ENCODE measurements at places on chromosomes 12 and 14.
A peak's percentile ranks its signal among the peaks of the same experiment; 100 is the strongest.

DNA sequence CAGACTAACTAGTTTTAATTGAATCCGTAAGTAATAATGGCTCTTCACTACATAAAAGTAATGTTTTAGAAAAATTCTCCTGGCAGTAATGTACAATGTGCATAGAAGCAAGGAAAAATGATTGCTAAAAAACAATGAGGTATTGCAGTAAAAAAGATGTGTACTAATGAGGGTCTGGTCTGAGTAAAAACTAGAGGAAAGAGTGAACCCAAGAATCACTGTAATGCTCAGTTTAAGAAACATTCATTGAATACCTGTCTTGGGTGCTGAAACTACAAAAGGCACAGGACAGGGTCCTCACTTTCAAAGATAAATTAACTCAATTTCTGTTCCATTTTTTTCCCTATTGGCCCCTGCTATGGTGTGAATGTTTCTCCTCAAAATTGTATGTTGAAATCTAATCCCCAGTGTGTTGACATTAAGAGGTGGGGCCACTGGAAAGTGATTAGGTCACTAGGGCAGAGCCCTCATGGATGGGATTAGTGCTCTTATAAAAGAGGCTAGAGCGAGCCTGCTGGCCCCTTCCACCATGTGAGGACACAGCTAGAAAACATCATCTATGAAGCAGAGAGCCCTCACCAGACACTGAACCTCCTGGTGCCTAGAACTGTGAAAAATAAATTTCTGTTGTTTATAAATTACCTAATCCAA, 51.6 kb downstream of the RPS6KA5 start:
- DNase-seq: no peak

DNA sequence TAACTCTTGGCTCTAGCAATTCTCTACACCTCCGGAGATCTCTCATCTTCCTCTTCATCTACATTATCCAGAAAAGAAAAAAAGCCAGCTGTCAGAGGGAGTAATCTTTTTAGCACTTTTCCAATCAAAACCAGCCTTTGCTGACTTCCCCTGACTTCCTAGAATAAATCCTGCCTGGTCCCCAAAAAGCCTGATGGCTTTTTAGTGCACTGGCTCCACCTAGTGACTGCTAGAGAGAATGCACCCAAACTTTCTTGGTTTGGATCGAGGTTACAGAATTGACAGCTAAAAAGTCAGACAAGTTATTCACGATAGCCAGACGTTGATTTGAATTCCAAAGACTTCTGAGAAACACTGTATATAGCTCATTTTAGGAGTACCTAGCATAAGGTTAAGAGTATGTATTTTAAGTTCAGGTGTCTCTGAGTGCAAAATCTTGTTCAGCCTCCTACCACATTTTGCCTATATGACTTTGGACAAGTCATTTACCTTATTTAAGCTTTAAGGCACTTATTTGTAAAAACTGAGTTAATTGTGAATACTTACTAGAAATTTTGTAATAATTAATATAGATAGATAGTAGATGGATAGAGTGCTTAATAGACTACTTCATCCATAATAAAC, 185.7 kb upstream of the GRIN2B start:
- peak; percentile 36 for DNase-seq

DNA sequence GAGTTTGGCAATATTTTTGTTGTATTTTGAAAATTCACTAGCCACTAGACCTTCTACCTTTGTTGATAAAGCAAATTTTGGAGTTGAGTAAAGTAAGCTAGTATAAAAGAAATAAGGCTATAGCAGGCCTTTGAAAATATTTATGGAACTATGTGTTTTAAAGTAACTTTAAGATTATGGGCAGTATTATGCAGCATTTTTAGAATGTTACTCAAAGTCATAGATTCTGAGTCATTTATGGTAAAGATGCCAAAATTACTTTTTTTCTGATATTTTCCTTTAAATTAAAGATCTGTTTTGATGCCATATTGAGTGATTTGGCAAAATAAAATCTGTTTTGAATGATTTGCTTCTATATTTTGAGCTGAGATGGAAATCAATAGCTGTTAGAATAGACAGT, 57.2 kb downstream of the SYNE2 start:
- DNase-seq: no peak

GRCh38 chr14:88252498-88252897, 70.6 kb downstream of the KCNK10 start:
- DNase-seq: no peak

- DNase-seq: no peak
Measured at GRCh38 chr14:99946652-99947489, 118.4 kb upstream of the EVL start.

- DNase-seq: no peak
Measured at GRCh38 chr12:10088955-10089900, 9.6 kb downstream of the CLEC1A start.

- no peak for DNase-seq
Measured at GRCh38 chr14:40447017-40447416, 1014.8 kb upstream of the FBXO33 start.

- DNase-seq: peak; percentile 60
Measured at GRCh38 chr14:89600950-89601826, 184.2 kb upstream of the FOXN3 start.

DNA sequence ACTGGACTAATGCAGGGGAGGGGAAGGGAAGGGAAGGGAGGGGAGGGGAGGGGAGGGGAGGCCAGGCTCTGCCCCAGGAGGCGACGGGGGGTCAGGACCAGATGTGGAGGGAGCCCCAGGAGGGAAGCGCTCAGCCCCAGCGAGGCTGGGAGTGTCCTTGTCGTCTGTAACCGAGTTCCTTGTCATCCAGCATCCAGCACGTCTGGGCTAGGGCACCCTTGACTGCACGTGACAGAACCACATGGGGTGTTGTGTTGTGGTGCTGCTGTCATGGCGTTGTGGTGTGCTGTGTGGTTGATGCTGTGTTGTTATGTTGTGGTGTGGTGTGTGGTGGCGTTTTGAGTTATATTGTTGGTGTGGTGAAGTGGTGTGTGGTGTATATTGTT, 28.4 kb upstream of the SFSWAP start:
- DNase-seq: no peak

- no peak for DNase-seq
Measured at GRCh38 chr14:87901236-87901635, 91.7 kb downstream of the GALC start.

GRCh38 chr14:72451054-72451972, 442.6 kb downstream of the DPF3 start:
- peak; percentile 48 for DNase-seq

DNA sequence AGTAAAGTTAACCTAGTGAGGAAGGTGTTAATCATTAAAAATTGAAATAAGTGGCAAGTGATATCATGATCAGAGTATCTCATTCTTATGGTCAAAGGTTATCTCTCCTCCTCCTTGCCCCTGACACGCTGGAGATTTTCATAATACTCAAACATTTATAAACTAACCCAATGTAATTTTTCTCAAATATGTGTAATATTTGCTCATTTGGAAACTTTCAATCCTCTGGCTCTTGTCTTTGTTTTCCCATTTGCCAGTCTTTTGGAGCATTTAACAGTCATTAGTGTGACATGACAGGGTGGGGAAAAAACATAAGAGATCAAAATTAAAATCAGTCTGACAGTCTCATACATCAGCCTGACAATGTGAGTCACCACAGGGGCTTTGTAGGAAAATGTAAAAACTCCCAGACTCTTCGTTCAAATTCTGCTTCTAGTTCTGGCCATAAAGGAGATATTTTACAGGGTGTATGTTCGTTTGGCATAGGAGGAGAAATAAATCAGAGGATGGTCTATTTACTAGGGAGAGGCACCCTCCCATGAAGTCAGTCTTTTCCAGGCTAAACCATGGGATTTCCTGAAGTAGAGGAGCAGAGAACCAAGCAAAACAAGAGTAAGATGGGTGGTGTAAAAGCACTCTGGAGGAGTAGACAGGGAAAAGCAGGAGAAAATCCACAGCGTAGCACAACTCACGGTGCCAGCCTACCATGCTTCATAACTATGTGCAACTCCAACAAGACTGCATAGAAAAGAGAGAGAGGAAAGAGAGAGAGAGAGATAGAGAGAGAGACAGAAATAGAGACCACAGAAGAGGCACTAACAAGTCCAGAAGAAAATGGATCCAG, 369.2 kb upstream of the PDE3A start:
- DNase-seq: peak; percentile 34

GRCh38 chr12:84994426-84994825, 41.7 kb downstream of the TSPAN19 start:
- peak; percentile 34 for DNase-seq

- no peak for DNase-seq
Measured at GRCh38 chr12:27952510-27952909, 20.0 kb downstream of the PTHLH start.

DNA sequence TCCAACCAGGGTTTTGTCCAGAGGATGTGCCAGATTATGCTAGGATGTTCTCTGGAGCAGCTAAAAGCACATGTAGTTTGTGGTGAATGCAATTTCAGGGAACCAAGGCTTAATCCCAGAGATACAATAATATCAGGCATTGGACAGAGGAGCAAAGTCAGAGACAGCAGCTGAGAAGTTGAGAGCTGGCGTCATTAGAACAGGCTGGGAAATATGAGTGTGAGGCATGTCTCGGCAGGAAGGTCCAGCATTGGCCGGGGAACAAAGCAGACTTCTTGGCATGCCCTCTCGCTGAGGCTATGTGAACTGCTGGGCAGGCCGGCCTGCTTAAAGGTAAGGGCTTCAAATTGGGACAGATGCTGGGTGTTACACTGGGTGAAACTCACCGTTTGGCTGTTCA, 125.4 kb downstream of the CAND1 start:
- peak; percentile 45 for DNase-seq

- DNase-seq: no peak
Measured at GRCh38 chr12:86496595-86496994, 240.4 kb upstream of the MGAT4C start.

DNA sequence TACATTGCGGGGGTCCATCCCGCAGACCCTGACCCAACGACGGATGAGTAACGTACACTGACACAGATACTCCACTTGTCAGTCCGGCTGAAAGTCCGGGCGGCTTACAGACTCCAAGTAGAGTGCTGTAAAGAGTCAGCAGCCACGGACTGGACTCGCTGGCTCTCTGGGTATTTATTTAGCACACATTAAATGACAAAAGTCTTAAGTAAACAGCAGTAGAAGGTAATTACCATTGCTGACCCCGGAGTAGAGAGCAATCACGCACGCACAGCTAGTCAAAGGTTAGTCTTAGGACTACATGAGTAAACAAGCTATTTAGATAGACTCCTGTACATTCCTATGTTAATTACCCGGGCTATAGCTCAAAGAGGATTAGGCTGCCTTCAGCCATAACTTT, 780.9 kb downstream of the RPS29 start:
- no peak for DNase-seq

DNA sequence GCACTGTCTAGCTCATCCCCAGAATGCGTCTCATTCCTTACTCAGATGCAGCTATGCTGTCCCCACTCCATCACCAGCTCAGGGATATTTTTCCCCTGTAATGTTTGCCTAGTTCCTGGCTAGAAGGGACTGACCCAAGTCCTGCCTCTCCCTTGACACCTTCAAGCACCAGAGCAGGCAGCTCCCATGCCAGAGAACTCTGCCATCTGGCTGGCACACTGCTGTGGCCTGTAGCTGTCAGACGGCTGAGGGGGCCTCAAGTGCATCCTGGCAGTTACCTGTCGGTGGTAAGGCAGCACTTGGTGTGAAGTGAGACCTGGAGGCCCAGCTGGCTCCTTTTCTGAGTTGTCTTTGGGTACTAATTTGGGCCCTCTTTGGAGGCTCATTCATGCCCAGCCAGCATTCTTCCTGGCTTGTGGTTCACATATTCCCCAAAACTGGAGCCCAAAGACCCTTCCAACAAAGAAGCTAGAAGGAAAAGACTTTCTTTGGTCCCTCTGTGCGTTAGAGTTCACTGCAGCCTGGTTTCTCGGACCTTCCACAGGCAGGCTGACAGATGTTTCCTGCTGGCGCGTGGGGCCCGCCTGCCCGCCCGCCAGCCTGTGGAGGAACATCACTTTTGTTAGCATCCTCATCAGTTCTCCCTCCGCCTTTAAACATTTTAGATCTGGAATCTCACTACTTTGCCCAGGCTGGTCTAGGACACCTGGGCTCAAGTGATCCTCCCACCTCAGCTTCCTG, 33.0 kb downstream of the RNF34 start:
- DNase-seq: no peak

GRCh38 chr12:75756111-75756510, 244.7 kb upstream of the KRR1 start:
- DNase-seq: no peak

GRCh38 chr12:83010169-83010804, 323.6 kb downstream of the TMTC2 start:
- DNase-seq: no peak

GRCh38 chr12:110718222-110718908, 24.3 kb downstream of the PPP1CC start:
- DNase-seq: no peak

GRCh38 chr14:43336351-43336750, 1170.7 kb downstream of the FSCB start:
- no peak for DNase-seq

DNA sequence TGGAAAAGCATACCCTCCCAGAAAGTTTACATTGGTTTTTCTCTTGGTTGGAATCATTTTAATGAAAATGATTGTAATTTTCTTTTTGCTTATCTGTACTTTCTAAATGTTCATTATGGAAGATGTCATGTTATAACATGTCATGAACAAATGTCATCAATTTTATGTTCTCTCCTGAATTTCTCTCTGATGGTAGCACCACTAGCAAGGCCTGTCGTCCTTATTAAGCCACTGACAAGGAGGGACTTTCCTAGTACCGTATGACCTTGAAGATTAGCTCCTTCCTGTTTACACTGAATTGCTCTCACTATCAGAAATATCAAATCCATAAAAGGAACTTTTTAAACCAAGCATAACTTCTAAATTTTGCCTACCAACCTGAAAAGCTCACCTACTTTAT, 99.0 kb downstream of the ESR2 start:
- no peak for DNase-seq

DNA sequence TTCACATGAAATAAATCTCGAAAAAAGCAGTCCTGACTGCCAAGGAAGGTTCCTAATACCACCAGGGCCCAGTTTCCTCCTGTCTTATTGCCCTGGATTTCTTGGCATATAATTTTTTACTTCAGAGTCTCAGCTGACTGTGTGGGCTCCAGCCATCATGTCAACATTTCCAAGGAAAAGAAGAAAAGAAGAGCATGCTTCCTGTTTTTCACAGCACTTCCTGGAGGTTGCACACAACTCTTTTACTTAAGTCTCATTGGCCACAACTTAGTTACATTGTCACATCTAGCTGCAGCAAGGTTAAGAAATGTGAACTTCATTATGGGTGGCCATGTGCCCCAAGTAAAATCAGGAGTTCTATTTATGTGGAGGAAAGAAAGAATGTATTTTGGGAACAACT, 24.3 kb downstream of the DACT1 start:
- no peak for DNase-seq

- DNase-seq: peak; percentile 96
Measured at GRCh38 chr12:103728323-103728722, 112.7 kb downstream of the NT5DC3 start.

DNA sequence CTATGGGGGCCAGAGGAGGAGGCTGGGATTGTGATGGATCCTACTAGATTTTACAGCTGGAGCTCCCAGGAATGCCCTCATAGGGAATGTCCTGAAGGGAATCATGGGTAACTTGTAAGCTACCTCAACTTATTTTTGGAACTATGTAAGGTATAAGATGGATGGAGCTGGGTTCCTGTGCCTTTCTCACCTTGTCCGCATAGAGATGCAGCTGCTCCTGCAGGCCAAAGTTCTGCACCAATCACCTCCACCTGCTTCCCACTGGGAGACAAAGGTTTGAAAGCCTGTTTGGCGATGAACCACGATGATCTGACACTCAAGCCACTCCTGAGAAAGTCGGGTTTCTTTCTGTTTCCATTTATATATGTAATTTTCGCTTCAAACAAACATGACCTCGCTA, 648 bp upstream of the AKAP5 start:
- no peak for DNase-seq
